ENCODE measurements at places on chromosomes 3 and 15.

DNA sequence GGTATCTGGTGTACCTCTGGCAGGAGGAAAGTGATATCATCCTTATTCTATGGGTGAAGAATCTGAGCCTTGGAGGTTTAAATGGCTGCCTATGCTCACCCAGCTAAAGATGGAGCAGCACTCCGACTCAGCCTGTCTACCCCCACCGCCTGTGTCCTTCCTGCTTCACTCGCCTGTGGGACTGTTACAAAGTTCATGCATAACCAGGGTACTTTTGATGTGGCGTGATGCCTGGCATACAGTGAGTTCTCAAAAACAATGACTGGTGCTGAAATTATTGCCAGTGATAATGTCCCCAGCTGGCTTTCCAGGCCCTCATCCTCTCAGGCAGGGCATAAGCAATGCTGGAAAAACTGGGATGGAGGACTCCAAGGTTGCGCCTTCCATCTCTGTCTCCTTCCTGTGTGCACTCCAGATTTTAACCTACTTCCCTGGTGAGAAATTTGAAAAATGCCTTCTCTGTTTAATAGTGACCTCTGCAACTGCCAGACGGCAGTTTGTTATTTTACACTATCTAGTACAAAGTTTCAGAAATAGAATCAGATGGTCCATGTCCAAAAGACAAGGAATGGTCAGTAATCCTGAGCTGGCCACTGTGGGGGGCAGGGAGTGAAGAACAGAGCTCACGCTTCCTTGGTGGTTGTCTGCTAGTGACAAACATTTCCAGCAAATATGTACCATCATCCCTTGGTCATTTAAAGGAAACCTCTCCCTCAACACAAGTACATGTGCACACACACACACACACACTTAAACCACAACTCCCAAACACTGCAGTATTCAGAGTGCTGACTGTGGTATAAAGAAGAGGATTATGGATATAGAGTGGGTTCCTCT lies 86.5 kb upstream of the NMNAT3 start:
- no peak for DNase-seq

- peak; percentile 53 for DNase-seq
These were observed 7.9 kb downstream of the KIF7 start for GRCh38 chr15:89647191-89647851.

- peak; percentile 59 for DNase-seq
These were observed 20.9 kb downstream of the TRPM1 start for GRCh38 chr15:31080591-31081014.

DNA sequence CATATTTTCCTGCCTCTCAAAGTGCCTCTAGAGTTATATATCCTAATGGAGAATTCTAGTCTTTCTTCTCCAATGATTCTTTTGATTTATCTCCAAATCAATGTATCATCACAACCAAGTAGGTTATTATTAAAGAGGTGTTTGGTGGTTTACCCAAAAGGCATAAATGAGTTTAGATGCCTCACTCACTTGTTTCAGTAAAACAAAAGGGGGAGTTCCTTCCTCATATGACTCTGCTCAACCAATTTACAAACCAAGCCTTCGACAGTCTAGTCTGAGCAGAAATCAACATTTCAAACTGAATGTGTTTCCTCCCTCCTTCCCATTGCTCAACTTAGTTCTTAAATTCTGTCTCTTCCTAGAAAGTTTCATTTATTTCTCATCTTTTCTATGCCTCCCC lies 116.5 kb downstream of the TNIK start:
- no peak for DNase-seq

GRCh38 chr15:67405208-67406191 lies 115.4 kb upstream of the C15orf61 start:
- DNase-seq = no peak

DNA sequence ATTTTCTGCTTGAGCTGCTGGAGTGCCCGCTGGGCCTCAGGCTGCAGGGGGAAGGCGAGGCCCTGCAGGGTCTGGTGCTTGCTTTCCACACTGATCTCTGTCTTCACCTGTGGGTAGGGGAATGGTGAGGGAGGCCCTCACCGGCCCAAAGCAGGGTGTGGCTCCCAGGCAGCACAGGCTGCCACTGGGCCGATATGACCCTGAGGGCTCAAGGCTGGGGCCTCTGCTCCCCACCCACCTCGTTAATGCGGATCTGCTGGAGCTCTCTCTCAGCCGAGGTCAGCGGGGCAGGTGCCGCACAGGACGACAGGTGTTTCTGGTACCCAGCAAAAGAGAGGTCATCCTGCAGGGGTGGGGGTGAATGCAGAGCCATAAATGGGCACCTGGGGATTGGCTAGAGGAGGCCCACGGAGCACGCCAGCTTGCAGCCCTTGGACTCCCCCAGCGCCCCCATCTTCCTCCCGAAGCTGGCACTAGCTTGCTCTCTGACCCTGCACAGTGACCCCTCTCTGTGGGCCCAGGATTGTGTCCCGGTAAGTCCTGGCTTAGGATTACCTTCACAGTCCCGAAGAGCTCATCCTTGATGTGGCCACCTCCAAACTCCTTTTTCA lies 5.5 kb upstream of the TLR9 start:
- peak; percentile 15 for DNase-seq

GRCh38 chr3:154967090-154967489 lies 113.0 kb upstream of the MME start:
- DNase-seq = no peak

DNA sequence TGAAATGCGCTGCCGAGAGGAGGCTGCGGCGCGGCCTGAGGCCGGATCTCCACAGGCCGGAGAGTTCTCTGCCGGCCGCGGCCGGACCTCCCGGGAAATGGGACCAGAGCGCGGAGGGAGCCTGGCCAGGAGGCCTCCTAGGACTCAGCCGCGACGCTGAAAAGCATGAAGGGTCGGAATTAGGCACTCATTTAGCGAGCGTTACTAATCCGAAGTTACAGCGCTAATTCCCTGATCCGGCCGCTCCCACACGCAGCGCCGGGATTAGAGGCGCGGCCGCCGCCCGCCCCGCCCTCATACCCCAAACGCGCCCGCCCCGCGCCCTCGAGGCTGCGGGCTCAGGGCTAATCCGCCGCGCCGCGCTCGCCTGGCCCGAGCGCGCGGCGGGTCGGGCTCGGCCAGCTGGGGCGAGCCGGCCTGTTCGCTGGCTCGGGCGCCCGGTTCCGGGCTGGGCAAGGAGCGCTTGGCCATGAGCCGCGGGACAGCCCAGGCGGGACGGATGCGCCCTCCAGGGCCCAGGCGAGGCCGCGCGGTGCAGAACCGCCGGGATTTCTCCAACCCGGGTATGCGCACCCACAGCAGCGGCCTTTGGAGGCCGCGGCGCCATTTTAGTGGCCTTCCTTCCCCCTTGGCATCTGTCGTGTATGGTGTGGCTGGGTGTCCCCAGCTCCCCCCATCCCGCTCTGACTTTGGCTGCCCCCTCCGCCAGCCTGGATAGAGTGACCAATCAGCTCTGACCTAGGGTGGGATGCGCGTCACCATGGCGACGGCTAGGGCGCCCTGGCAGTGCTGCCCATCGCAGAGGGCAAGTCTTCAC lies 36.8 kb upstream of the POLG start:
- DNase-seq = no peak

GRCh38 chr3:101038393-101038792 lies 45.2 kb upstream of the ABI3BP start:
- no peak for DNase-seq

Data from B cell (primary cell).